Fibroblast of the aortic adventitia (primary cell): ENCODE measurements at places on chromosomes 6 and 20. TPM values are rescaled to one million over a fixed set of nuclear protein-coding genes. Genes with fewer than 3 reads are reported as not detected.
A peak's percentile ranks its signal among the peaks of the same experiment; 100 is the strongest.

HSPA1A gene
- total RNA-seq, result 52.8 and 76.9 TPM in 2 replicates

HCRTR2 gene
- total RNA-seq, result not detected in 2 replicates

ZNF334 gene
- total RNA-seq, result 0.63 and 14.0 TPM in 2 replicates

TREM2 gene
- total RNA-seq, result not detected in 2 replicates

BRD2 gene
- 145 and 157 TPM in 2 replicates for total RNA-seq

ZNF311 gene
- 1.3 and 2.5 TPM in 2 replicates for total RNA-seq

GRCh38 chr20:9241232-9241692, 172.4 kb downstream of the PLCB4 start:
- DNase-seq, result peak; percentile 73

VWA7 gene
- total RNA-seq, result 0.36 and 0.90 TPM in 2 replicates

- peak; percentile 77 for DNase-seq
Observed at GRCh38 chr6:52598123-52598823, 21.4 kb upstream of the TRAM2 start.

DNA sequence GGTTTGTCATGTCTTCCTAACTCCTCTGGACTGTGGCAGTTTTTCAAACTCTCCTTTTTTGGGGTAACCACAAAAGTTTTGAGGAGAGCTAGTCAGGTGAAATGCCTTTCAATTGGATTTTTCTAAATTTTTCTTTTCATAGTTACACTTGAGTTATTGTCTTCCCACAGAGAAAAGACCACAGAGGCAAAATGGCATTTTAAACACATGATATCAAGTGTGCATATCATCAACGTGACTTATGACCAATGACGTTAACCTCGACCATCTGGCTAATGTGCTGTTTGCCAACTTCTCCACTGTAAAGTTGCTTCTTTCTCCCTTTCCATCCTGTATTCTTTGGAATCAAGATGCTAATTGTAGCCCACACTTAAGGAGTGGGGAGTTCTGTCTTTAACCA, 41.3 kb upstream of the SNAP25 start:
- no peak for DNase-seq

DNA sequence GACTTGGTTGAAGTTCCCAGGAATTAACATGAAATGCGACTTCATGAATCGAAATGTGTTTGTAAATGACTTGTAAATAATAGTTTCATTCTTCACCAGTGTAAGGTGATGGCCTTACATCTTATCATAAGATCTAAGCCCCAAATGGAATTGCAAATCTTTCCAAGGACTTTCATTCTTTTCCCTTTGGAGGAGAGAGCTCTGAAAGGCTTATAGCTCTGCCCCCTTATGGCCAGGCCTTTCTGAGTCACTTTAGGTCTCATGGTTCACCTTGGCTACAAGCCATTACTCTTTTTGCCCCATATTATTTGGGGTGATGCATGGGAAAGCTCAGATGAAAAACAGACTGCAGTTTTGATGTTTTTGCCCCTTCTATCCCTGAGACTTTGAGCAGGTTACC, 209.1 kb upstream of the BMP2 start:
- no peak for DNase-seq

- no peak for DNase-seq
Observed at GRCh38 chr6:69180361-69181067, 545.4 kb downstream of the ADGRB3 start.

ZSWIM1 gene
- 4.0 and 15.1 TPM in 2 replicates for total RNA-seq

- DNase-seq, result no peak
Observed at GRCh38 chr20:10022625-10023024, 12.2 kb upstream of the ANKEF1 start.

STMND1 gene
- not detected in 2 replicates for total RNA-seq
